Central memory CD8-positive, alpha-beta T cell (primary cell): ENCODE measurements at places on chromosomes 7 and 10.

- H3K4me3 ChIP-seq: no peak overlapping the region
- H3K27ac ChIP-seq: no peak overlapping the region
Measured at GRCh38 chr10:94006591-94007550, 13.1 kb downstream of the PLCE1 start.

GRCh38 chr10:32341596-32341995, 5.4 kb downstream of the EPC1 start:
- H3K4me3 ChIP-seq: peak overlapping the region; percentile 25
- H3K4me1 ChIP-seq: peaks cover 71% of the 10 kb centered on the region
- no peaks in the 10 kb centered on the region for H3K27me3 ChIP-seq

- peaks cover 3% of the 10 kb centered on the region for H3K36me3 ChIP-seq
- H3K4me1 ChIP-seq: no peaks in the 10 kb centered on the region
- no peak for DNase-seq
- H3K27ac ChIP-seq: no peak overlapping the region
Measured at GRCh38 chr7:138663725-138664710, 37.1 kb downstream of the SVOPL start.

DNA sequence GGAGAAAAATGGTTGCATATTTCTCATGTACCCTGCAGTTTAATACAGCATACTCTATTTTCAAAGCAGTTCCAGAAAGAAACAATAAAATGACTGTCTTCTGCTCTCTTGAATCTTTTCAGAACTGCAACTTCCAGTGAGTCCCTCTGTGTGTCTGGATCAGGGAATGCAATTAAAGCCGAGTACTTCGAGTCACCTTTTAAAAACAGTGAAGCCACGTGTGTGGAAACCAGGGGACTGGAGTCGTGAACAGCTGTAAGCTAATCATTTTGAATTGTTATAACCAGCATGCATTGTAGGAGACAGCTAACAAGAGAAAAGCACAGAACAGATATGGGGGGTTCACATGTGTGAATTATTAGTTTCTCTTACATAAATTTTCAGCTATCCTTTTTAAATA, 109.1 kb downstream of the CPED1 start:
- no peak for DNase-seq
- no peak overlapping the region for H3K4me3 ChIP-seq
- H3K36me3 ChIP-seq: no peaks in the 10 kb centered on the region
- H3K27ac ChIP-seq: no peak overlapping the region

- no peak overlapping the region for H3K27ac ChIP-seq
- no peak overlapping the region for H3K4me3 ChIP-seq
- no peaks in the 10 kb centered on the region for H3K4me1 ChIP-seq
- DNase-seq: no peak
Measured at GRCh38 chr7:143519411-143520131, 41.9 kb downstream of the TAS2R41 start.

DNA sequence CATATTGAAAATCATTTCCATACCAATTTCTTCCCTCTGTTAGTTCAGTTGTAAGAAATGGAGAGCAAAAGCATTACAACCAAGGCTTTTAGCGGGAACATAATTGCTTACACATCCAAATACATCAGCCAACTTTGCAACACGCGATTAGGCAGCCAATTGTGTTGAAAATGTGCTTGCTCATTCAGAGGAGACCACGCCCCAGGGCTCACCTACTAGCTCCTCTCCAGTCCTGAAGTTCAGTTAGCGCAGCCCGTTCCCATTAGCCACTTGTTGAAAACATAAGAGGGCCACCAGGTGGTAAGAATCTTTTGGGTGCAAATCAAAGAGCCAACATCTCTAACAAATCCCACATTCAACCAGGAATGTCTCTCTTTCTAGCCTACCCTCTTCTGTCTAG, 213.2 kb upstream of the MDFIC start:
- H3K36me3 ChIP-seq: no peaks in the 10 kb centered on the region
- no peak overlapping the region for H3K27ac ChIP-seq
- no peak for DNase-seq
- no peak overlapping the region for H3K4me3 ChIP-seq

GRCh38 chr10:4255751-4256150, 470.7 kb upstream of the KLF6 start:
- no peaks in the 10 kb centered on the region for H3K36me3 ChIP-seq
- H3K27me3 ChIP-seq: no peaks in the 10 kb centered on the region
- no peak overlapping the region for H3K4me3 ChIP-seq

DNA sequence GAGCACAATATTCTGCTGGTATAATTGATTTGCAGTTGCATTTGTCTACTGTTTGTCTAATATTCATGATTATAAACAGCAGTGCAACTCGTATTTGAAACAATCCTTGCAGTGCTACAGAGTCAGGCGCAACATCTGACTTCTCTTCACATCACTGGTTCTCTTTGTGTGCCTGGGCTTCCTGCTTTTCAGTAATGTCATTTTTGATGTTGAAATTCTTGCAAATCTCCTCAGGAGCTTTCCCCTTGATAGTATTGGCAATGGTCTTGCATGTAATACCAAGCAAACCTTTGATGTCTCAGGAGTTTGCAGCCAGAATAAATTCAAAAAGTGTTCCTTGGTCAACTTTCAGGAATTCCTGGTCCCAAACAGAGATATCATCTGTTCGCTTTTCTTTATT, 20.2 kb downstream of the HPS6 start:
- H3K36me3 ChIP-seq: peaks cover 2% of the 10 kb centered on the region
- DNase-seq: no peak
- H3K4me3 ChIP-seq: no peak overlapping the region
- no peak overlapping the region for H3K27ac ChIP-seq
- H3K4me1 ChIP-seq: no peaks in the 10 kb centered on the region

DNA sequence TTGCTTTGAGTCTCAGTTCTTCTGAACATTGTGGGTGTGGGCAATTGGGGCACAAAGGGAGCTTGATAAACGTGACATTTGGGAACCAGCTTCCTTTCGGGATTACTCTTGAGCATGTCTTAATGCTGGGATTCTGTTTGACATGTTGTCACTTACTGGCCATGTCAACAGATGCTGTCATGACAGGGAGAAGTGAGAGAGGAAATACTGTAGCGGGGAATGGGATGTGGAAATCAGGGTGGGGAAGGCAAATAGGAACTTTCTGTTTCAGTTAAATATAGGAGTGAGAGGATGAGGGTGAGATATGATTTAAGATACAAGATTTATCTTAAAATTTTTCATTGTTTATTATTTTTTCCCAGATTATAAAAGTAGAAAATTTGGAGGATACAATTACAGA, 83.9 kb downstream of the SEC23IP start:
- H3K36me3 ChIP-seq: no peaks in the 10 kb centered on the region
- H3K27me3 ChIP-seq: peaks cover 46% of the 10 kb centered on the region
- no peak for DNase-seq
- H3K27ac ChIP-seq: no peak overlapping the region

GRCh38 chr10:32582946-32583345, 137.0 kb downstream of the CCDC7 start:
- H3K4me3 ChIP-seq: no peak overlapping the region
- H3K27ac ChIP-seq: no peak overlapping the region
- peaks cover 4% of the 10 kb centered on the region for H3K36me3 ChIP-seq
- H3K27me3 ChIP-seq: no peaks in the 10 kb centered on the region
- no peaks in the 10 kb centered on the region for H3K4me1 ChIP-seq

GRCh38 chr7:25383402-25383801, 155.1 kb upstream of the NPVF start:
- H3K4me1 ChIP-seq: no peaks in the 10 kb centered on the region
- no peaks in the 10 kb centered on the region for H3K36me3 ChIP-seq
- no peak overlapping the region for H3K27ac ChIP-seq

- peaks cover 1% of the 10 kb centered on the region for H3K36me3 ChIP-seq
- no peak overlapping the region for H3K4me3 ChIP-seq
- no peak overlapping the region for H3K27ac ChIP-seq
- no peaks in the 10 kb centered on the region for H3K4me1 ChIP-seq
- DNase-seq: no peak
Measured at GRCh38 chr7:134899729-134900128, 86.6 kb upstream of the AGBL3 start.

DNA sequence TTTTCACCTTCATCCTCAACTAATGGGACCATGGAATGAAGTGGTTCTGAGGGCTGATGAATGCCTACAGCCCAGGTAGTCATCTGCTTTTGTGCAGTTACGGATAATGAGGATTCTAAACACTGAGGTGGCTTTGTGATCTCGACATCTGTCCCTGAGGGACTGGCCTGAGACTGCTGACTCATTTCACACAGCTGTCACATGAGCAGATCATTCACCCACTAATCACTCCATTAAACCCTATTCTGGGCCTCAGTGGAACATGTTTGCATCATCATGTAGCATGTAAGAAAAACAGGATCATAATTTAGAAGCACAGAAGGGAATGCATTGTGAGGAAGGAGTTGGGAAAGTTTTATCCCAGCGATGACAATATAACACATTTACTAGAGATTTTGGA, 79.4 kb upstream of the FEZF1 start:
- H3K27ac ChIP-seq: no peak overlapping the region
- H3K36me3 ChIP-seq: peaks cover 1% of the 10 kb centered on the region
- H3K4me1 ChIP-seq: no peaks in the 10 kb centered on the region
- no peak overlapping the region for H3K4me3 ChIP-seq
- no peak for DNase-seq

- no peaks in the 10 kb centered on the region for H3K27me3 ChIP-seq
- DNase-seq: peak; percentile 57
- H3K27ac ChIP-seq: no peak overlapping the region
Measured at GRCh38 chr7:117119192-117119924, 166.1 kb downstream of the ST7 start.

DNA sequence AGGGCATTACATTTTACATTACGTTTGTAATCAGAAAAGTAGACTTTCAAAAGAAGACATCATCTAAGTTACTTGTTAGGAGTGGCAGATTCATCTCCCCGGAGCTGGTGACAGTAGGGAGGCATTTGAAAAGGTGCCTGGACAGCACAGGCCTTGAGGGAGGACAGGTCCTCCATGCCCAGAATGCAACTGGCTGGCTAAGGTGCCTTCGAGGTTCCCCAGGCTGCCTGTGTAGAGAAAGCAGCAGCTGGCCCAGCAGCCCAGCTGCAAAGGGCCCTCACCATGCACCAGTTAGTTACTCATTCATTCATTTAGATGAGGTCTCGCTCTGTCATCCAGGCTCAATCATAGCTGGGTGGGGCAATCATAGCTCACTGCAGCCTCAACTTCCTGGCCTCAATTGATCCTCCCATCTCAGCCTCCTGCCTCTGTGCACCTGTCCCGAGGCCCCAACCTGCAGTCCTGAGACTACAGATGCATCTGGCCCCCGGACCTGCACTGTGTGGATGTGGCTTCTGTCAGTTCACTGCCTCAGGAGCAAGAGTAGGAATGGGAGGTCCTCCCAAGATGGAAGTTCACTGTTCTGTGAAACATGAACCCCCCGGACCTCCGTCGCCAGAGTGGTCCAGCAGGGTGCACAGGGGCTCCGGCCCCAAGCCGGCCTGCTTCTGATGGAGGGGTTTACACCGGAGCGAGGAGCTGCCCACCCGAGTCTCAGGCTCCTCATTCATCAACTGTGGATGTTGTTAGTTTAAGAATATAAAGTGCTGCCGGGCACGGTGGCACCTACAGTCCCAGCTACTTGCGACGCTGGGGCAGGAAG, 36.6 kb downstream of the PRKAG2 start:
- no peak overlapping the region for H3K4me3 ChIP-seq
- no peak for DNase-seq
- no peak overlapping the region for H3K27ac ChIP-seq

DNA sequence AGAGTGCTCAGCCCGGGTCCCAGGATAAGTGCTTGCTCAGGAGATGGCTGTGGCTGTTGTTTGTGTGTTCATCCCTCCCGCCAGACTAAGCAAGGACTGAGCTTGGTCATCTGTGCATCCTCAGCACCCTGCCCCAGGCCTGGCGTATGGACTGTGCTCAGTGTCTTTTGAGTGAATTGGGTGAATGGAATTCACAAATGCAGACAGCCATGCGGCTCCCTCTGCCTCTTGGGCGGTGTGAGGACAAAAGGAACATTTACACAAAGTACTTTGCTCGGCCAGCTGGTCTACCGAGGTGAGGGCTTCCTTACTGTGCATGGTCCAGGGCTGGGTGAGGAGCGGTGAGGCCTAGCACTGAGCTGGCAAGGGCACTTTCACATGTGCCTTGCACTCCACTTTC, 120.2 kb downstream of the CDH23 start:
- DNase-seq: no peak

DNA sequence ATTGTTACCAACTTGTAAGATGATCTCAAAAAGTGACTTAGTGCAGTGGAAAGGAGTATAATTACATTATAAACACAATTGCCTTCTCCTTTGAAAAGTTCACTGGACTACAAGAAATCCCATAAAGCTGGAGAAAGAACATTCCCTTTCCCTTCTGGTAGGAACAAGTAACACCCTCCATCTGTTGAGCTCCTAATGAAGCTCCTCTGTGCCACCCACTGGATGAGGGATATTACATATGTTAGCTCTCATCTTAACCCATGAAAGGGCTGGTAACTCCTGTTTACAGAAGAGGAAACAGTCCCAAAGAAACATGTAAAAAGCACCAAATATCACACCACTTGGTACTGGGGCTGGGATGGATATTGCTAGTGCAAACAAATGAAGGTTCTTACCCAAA, 8.1 kb downstream of the PGAM1 start:
- peaks cover 61% of the 10 kb centered on the region for H3K36me3 ChIP-seq
- H3K27ac ChIP-seq: no peak overlapping the region

DNA sequence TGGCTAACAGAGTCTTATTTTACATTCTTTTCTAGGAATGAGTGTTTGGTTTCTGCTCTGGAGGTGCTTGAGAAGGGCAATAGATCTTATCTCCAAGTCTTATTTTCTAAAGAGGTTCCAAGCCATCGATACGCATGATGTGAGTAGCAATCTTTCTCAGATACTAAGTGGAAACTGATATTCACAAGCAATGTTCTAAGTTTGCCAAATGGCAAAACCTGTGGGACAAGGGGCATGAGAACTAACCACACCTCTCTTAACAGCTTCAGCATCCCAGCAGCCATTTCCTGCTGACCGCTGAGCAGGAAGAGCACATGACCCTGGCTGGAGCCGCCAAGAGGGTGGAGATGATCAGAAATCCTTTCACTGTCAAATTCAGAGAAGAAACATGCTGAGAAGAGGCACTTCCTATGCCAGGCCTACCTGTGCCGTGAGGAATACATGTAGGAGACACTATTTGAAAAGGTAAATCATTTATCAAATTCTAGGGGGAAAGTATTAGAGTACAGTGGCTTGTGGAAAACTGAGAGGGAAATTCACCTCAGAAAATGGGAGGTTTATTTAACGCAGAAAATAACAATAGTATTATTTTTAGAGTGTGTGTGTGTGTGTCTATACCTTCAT, 35.2 kb downstream of the CCDC71L start:
- no peaks in the 10 kb centered on the region for H3K4me1 ChIP-seq
- H3K4me3 ChIP-seq: no peak overlapping the region
- H3K36me3 ChIP-seq: no peaks in the 10 kb centered on the region
- peaks cover 10% of the 10 kb centered on the region for H3K27me3 ChIP-seq
- DNase-seq: no peak

- DNase-seq: no peak
- H3K36me3 ChIP-seq: no peaks in the 10 kb centered on the region
- no peaks in the 10 kb centered on the region for H3K27me3 ChIP-seq
- no peak overlapping the region for H3K27ac ChIP-seq
- no peak overlapping the region for H3K4me3 ChIP-seq
Measured at GRCh38 chr10:107442035-107442505, 277.6 kb upstream of the SORCS1 start.
